ENCODE measurements at places on chromosomes 6 and 20. TPM values are rescaled to one million over a fixed set of nuclear protein-coding genes. Genes with fewer than 3 reads are reported as not detected.

The SMIM29 gene
- total RNA-seq, result 21.3 TPM

The STXBP5 gene
- total RNA-seq, result 21.2 TPM

The PRSS35 gene
- total RNA-seq, result not detected

The SIM1 gene
- total RNA-seq, result not detected

The CGA gene
- not detected for total RNA-seq

The PTK6 gene
- total RNA-seq, result not detected

The C6orf15 gene
- not detected for total RNA-seq

The TMEM151B gene
- total RNA-seq, result not detected

DNA sequence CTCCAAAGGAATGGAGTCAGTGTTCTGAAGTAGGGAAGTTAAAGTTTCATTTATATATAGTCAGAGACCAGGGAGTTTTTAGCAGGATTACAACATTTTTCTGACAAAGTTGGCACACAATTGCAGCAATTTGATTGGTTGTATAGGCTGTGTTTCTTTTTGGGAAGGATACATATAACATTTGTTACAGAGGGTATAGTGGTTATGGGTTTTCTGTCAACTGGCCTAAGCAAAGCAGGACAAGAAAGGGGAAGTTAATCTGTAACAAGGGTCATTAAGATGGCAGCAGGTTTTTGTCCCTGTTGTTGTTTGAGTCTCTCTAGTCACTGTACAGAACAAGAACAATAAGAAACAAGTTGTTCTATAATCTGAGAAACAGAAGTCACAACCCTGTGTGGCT is 41.4 kb downstream of the TPD52L1 start:
- DNase-seq, result no peak

DNA sequence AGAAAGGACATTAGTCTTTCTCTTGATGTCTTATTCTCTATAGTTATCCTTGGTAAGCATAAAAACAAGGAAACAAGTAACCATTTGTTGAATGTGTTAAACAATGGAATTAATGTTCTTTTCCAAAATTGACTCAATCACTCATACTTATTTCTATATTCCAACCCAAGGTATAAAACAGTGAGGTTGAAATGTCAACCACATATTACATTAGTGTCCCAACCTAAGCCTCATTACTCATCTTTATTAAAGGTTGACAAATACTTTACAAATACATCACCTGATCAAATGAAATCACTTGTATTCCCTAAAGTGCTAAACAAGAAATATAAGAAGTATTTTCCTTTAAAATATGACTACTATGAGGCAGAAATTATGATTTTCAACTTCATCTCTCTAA is 100.5 kb downstream of the ASCC3 start:
- no peak for DNase-seq

- no peak for DNase-seq
These were observed 5.1 kb downstream of the RING1 start for GRCh38 chr6:33213166-33213988.

DNA sequence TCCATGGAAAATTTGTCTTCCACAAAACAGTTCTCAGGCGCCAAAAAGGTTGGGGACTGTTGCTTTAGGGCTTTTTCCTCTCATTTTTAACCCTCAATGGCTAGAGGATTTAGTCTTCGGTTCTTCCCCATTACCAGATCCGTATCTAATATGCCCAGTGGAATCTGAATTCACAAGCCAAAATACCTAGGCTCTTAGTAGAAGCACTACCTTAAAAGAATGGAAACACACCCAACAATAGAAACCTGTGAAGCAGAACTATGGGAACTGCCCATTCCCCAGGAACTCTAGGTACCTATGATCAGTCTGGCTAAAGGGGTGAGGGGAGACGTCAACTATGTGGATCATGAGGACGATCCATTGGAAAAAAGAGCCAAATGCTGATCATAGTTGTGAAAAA is 3.1 kb downstream of the TREML4 start:
- DNase-seq, result no peak

DNA sequence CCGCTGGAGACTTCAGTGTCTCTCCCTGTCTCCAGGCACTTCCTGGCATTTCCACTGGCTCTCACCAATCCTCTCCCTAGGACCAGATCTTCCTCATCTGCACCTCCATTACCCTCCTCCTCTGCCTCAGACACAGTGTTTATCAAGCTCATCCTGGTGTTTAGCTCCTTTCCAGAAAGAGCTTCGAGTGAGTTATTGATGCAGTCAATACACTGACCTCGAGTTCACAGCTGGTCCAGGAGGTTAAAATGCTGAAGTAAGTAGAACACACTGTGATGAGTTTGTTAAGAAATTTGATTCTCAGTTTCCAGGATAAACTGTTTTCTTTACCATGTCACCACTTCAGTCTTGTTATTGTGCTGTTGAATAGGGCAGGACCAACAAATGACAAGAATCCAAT is 42.1 kb upstream of the ARMC2 start:
- no peak for DNase-seq

DNA sequence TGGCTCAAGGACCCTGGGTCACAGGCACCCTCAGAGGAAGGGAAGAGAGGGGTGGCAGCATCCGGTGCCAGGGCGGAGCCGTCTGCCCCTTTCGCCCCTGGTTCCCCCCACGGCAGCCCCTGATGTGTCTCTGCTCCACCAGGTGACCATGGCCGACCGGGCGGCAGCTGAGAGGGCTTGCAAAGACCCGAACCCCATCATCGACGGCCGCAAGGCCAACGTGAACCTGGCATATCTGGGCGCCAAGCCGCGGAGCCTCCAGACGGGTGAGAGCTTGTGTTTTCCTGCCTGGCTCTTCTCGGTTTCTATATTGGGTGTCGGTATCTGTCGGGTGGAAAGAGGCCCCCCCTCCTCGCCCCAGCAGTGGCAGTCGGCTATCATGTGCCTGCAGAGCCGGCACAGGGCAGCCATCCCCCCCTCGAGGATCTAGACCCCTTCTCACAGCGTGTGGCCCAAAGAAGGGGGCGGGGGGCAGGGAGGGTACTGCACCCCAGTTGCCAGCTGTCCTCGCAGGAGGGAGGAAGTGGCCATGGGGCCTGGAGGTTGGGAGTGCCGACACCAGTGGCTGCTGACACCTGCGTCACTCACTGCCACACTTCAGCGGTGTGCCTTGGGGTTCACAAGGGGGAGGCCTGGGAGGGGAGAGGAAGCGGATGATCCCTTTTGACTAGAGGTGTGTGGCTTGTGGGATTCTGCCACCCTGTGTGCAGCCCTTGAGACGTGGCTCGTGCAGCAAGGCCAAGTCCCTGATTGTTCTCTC is 1.5 kb downstream of the RBM38 start:
- peak; percentile 93 for DNase-seq

DNA sequence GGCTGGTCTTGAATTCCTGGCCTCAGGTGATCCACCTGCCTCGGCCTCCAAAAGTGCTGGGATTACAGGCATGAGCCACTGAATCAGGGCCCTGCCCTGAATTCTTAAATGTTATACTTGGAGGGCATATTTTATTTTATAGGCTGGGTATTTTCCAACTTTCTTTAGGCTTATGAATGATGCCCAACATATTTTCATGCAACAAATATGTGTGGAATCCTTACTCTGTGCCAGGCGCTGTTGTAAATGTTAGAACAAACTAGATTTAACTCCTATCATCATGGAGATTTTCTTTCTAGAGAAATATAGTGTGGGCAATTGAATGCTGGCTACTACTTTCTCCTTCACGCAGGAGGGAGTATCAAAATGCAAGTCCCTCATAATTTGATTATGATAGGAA is 71.2 kb downstream of the SAMD5 start:
- no peak for DNase-seq

DNA sequence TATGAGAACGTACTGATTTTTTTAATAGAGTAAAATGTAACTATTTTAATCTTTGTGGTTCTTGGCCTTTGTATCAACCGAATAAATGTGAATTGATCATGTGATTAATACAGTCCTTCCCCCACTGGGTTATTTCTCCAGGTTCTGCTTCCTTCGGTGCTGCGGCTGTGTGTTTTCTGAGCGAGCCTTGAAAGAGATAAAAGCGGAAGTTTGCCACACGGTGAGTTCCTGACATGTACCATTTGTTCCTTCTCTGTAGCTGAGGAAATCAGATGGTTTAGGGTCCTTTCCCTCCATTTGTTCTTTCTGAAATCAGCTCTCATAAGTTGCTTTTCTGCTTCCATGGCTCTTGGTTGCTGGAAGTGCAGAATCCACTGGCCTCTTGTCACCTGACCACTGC is 15.5 kb downstream of the RTF2 start:
- DNase-seq, result no peak

DNA sequence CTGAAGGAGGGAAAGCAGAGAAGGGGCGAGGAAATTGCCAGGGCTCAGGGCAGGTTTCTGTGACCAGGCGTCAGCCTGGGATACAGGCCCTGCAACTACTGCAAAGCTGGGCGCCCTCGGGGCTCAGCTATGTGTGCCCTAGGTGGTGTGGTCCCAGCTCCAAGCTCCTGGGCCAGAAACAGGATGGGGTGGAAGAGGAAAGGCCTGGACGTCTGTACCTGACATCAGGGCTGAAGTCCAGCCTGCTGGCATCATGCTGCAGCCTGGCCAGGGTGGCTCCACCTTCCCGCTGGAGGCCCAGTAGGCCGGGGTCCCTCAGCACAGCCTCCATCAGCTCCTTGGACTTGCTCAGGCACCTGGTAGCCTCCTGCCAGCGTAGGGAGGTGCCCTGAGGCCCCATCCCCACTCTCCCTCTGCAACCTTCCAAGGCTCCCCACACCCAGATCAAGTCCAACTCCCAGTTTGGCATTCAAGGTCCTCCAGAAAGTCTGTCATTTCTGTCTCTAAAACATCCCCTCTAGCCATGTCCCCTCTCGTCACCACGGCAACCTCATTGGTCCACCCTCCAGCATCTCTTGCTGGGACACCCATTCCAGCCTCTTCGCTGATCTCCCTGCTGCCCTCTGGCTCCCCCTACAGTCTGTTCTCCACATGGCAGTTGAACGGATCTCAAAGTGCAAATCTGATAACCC is 38.2 kb downstream of the KIAA1755 start:
- DNase-seq, result peak; percentile 76

DNA sequence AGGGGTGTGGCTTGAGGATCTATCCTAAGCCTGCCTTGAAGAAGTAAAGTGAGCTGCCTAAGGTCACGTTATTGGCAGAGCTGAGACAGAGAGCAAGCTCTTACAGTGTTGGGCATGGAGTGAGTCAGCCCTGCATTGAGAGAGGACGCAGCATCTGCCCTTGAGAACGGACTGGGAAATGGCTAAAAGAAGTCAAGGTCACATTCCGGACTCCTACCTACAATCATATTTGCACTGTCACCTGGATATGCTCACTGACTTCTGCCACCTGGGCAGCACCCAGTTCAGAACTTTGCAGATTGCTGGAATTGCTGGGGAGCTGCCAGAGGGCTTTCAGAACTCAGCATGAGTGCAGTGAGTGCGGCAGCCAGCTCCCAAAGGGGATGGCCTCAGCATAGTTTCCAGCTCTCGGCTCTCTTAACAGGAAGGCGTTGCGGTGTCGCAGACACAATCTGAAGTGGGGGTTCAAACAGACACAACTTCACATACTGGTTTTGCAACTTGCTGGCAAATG is 199.3 kb upstream of the SGK1 start:
- DNase-seq, result no peak

GRCh38 chr6:150345781-150346180 is 23.0 kb upstream of the IYD start:
- no peak for DNase-seq

- DNase-seq, result peak; percentile 79
These were observed 31.0 kb downstream of the IRF4 start for GRCh38 chr6:422433-423054.

DNA sequence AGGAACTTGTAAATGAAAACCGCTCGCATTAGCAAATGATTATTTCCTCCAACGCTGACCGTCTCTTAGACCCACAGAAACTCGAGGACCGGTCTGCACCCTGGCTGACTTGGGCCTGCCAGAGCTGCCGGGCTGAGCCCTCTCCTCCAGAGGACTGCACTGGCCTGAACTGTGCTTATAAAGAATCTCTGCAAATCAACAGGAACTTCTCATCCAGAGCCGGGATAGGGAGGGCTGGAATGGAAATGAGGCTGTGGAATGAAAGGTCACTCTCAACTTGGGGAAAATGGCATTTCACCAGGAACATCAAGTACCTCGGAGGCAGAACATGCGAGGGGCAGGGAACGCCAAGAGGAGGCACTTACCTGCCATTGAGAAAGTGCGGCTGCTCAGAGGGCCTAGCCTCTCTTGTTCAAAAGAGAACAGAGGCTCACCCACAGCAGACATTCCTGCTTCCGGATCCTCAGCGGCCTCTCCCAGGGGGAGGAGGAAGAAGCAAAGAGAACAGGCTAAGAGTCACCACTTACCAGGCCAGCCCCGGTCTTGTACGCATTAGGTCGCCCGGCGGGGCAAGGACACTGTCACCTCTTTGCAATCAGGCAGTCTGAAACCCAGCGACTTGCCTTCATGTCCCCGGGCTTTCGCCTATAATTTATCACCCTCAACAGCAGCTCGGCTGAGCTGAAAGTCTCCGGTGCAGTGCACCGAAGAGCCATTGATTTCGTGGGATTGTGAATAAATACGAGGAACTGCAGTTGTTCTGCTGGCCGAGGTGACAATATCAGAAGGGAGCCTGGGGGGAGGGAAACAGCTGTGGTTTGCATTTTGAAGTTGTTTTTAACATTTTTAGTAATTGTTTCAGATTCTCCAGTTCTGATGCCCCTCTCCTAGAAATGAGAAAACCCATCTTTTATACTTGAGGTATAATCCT is 37.6 kb downstream of the ZMYND8 start:
- peak; percentile 29 for DNase-seq

GRCh38 chr20:10790013-10790412 is 116.2 kb upstream of the JAG1 start:
- no peak for DNase-seq

DNA sequence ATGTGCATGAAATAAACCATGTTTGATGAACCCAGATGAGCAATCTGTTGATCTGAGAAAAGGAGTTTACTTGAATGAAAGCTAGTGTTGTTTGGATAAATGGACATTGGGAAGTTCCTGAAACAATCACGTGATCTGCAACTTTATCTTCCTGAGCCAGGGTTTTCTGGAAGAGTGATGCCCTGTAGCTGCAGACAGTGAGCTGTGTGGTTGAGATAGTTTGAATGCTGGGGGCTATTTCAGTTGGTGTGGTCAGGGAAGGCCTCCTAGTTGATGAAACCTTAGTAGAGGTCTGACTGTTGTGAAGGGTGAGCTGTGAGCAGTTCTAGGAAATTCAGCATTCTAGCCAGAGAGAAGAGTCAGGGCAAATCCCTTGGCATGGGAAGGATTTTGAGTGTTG is 643.7 kb downstream of the UTRN start:
- no peak for DNase-seq

- DNase-seq, result no peak
These were observed 67.1 kb upstream of the ZNFX1 start for GRCh38 chr20:49344975-49345374.

GRCh38 chr6:130239755-130240154 is 17.0 kb upstream of the SAMD3 start:
- DNase-seq, result no peak

- DNase-seq, result peak; percentile 79
These were observed at the start of gene UNC5CL for GRCh38 chr6:41039060-41039998. UNC5CL (minus strand) TSS chr6:41039221; CDS start chr6:41035074, 4,147 bp downstream.

- no peak for DNase-seq
These were observed 99.5 kb downstream of the PHACTR1 start for GRCh38 chr6:12815884-12816600.
